ENCODE measurements at places on chromosomes 5 and 9. TPM values are rescaled to one million over a fixed set of nuclear protein-coding genes. Genes with fewer than 3 reads are reported as not detected.

Gene F12
- total RNA-seq: 1.4 TPM

Gene LCN1
- not detected for total RNA-seq

Gene SPATA31A3
- not detected for total RNA-seq

Gene OLFM1
- total RNA-seq: 4.7 TPM

Gene SVEP1
- total RNA-seq: not detected

Data from mammary microvascular endothelial cell (primary cell).